H1 (cell line): ENCODE measurements at places on chromosomes 7 and 10. TPM values are rescaled to one million over a fixed set of nuclear protein-coding genes. Genes with fewer than 3 reads are reported as not detected.

FLNC gene
- 10.7 and 12.0 TPM in 2 replicates for total RNA-seq

CTTNBP2 gene
- 30.9 and 35.1 TPM in 2 replicates for total RNA-seq

TMEM236 gene
- 0.07 and 0.11 TPM in 2 replicates for total RNA-seq

DOCK1 gene
- total RNA-seq = 53.0 and 54.4 TPM in 2 replicates

RBM20 gene
- total RNA-seq = 0.29 and 0.63 TPM in 2 replicates

SLC16A9 gene
- 11.2 and 11.6 TPM in 2 replicates for total RNA-seq

LRIT1 gene
- not detected in 2 replicates for total RNA-seq

TNS3 gene
- 24.2 TPM in 2 replicates for total RNA-seq

BET1 gene
- total RNA-seq = 29.7 and 31.7 TPM in 2 replicates

LRRD1 gene
- not detected in 2 replicates for total RNA-seq

ZNF736 gene
- not detected in 2 replicates for total RNA-seq

RAB19 gene
- total RNA-seq = 9.8 TPM in 2 replicates

GPRIN2 gene
- total RNA-seq = 17.8 and 18.6 TPM in 2 replicates

TUBB8 gene
- 1.4 and 1.5 TPM in 2 replicates for total RNA-seq

HOXA1 gene
- total RNA-seq = not detected in 2 replicates

EPO gene
- 0.48 and 0.95 TPM in 2 replicates for total RNA-seq

HOGA1 gene
- 0.28 and 0.29 TPM in 2 replicates for total RNA-seq

SFRP4 gene
- total RNA-seq = not detected in 2 replicates

LIPF gene
- not detected in 2 replicates for total RNA-seq

UFSP1 gene
- 4.3 and 4.8 TPM in 2 replicates for total RNA-seq

ELMO1 gene
- 18.4 and 20.6 TPM in 2 replicates for total RNA-seq

ARHGAP22 gene
- 11.2 and 12.9 TPM in 2 replicates for total RNA-seq

CHAT gene
- not detected in 2 replicates for total RNA-seq

TRPV5 gene
- not detected in 2 replicates for total RNA-seq

DLX5 gene
- total RNA-seq = not detected in 2 replicates

HGF gene
- 0.15 and 0.60 TPM in 2 replicates for total RNA-seq

BTBD16 gene
- not detected in 2 replicates for total RNA-seq

LLCFC1 gene
- not detected in 2 replicates for total RNA-seq
